ENCODE measurements at places on chromosomes 7 and 10. TPM values are rescaled to one million over a fixed set of nuclear protein-coding genes. Genes with fewer than 3 reads are reported as not detected.

SDK1 gene
- polyA plus RNA-seq: 2.2 TPM

GDF10 gene
- not detected for polyA plus RNA-seq

DYDC1 gene
- not detected for polyA plus RNA-seq

MOGAT3 gene
- 3.7 TPM for polyA plus RNA-seq

LLCFC1 gene
- polyA plus RNA-seq: not detected

MMP21 gene
- polyA plus RNA-seq: not detected
